ENCODE measurements at places on chromosomes 6 and 20.

GRCh38 chr6:81241126-81242041, 511.1 kb downstream of the TENT5A start:
- DNase-seq: peak; percentile 8

GRCh38 chr20:634148-634925, 18.7 kb downstream of the SRXN1 start:
- DNase-seq: no peak

DNA sequence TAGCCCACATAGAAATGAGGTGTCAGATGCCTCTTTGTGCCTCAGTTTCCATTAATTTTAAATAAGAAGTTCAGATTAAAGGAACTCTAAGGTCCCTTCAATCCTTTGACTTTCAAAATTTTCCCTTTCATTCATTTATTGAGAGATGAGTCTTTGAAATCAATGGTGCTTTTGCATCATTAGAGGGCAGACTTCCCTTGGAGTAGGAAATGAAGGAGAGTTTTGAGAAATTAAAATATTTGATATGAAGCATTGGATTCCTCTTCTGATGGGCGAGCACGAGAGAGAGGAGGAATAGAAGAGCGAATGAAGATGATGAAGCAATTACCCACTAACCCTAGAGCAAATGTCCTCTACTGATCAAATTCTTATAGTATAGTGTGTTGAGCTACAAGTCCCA, 105.7 kb downstream of the EDN1 start:
- DNase-seq: no peak

DNA sequence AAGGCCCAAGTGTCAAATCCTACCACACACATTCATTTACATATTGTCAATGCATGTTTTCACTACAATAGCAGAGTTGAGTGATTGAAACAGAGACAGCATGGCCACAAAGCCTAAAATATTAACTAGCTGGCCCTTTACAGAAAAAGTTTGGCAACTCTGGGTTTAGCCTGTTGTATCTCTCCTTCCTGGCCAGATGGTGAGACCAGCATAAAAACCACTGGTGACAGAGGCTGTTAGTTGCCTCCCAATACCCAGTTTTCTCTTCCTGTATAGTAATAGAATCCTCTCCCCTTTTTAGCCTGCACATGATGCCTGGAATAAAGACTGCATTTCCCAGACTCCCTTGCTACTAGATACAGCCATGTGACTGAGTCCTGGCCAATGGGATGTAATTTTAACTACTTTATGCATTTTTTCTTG, 100.0 kb upstream of the TAB2 start:
- no peak for DNase-seq

GRCh38 chr6:122683989-122684651, 73.9 kb downstream of the PKIB start:
- DNase-seq: no peak
